ENCODE measurements at places on chromosomes 1 and 21. TPM values are rescaled to one million over a fixed set of nuclear protein-coding genes. Genes with fewer than 3 reads are reported as not detected.

Gene CACNA1S
- total RNA-seq = not detected

Gene NR5A2
- 0.79 TPM for total RNA-seq

Gene CENPS
- total RNA-seq = 18.5 TPM

Gene TNFAIP8L2
- not detected for total RNA-seq

Gene ALX3
- not detected for total RNA-seq

Gene KRTAP10-9
- not detected for total RNA-seq

Gene KPRP
- total RNA-seq = not detected

Gene SV2A
- 2.1 TPM for total RNA-seq

Gene OR14K1
- total RNA-seq = not detected

Gene ACTL8
- not detected for total RNA-seq

Gene TENT5C
- total RNA-seq = 0.39 TPM

Gene RHOU
- total RNA-seq = 21.5 TPM

Gene AZIN2
- 2.6 TPM for total RNA-seq

Gene ADAMTSL4
- total RNA-seq = 3.5 TPM

Gene VWA1
- total RNA-seq = 46.0 TPM

Gene ST6GALNAC3
- 42.8 TPM for total RNA-seq

Gene OPRD1
- 0.79 TPM for total RNA-seq

Gene NHLH1
- total RNA-seq = 0.11 TPM

Gene AHDC1
- 38.1 TPM for total RNA-seq

Gene C1orf115
- total RNA-seq = 0.76 TPM

Gene VPS45
- total RNA-seq = 21.2 TPM

Gene VCAM1
- total RNA-seq = not detected

Gene TRIM63
- total RNA-seq = 13.0 TPM

Gene TNFRSF9
- under 0.01 TPM for total RNA-seq

Gene TFF2
- total RNA-seq = not detected

Gene DIO1
- not detected for total RNA-seq

Gene C1QB
- not detected for total RNA-seq

Gene CRYBG2
- 14.5 TPM for total RNA-seq

Gene KLF17
- not detected for total RNA-seq

Gene KCNC4
- 1.1 TPM for total RNA-seq

Gene THEM5
- not detected for total RNA-seq

Gene OR2L8
- 0.39 TPM for total RNA-seq

Gene MX2
- 0.39 TPM for total RNA-seq

Gene STX12
- total RNA-seq = 58.2 TPM

Gene NR0B2
- total RNA-seq = not detected

Gene PTPRF
- 161 TPM for total RNA-seq

Gene IFFO2
- 10.3 TPM for total RNA-seq

Gene ARHGEF11
- total RNA-seq = 36.1 TPM

Gene CASZ1
- 3.4 TPM for total RNA-seq

Gene EPHX1
- 5.1 TPM for total RNA-seq

Gene TMPRSS15
- total RNA-seq = not detected

Gene LAPTM5
- 3.6 TPM for total RNA-seq

Gene FMO4
- 4.8 TPM for total RNA-seq

Gene PTPN22
- not detected for total RNA-seq

Gene NADK
- total RNA-seq = 45.1 TPM
